GM04504 (cell line): ENCODE measurements at places on chromosomes 4 and X.
A peak's percentile ranks its signal among the peaks of the same experiment; 100 is the strongest.

GRCh38 chr4:164606478-164606877 is 147.5 kb upstream of the SMIM31 start:
- DNase-seq = no peak

DNA sequence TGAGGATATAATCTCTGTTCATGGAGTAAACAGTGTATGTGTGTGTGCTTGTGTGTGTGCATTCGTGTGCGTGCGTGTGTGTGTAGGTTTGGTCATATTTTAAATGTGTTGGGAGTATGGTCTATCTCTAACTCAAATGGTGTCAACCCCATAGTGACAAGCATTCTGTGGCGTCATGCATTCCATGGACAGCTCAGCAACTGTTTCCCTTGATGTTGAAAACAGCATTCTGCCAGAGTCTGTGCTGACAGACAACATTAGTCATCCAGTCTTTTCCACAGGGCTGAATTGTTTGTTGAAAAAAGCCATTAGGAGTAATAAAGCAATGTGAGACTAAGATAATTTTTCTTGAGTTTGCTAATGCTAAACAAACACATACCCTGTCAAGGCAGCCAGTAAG is 706.6 kb downstream of the PCDH19 start:
- no peak for DNase-seq

DNA sequence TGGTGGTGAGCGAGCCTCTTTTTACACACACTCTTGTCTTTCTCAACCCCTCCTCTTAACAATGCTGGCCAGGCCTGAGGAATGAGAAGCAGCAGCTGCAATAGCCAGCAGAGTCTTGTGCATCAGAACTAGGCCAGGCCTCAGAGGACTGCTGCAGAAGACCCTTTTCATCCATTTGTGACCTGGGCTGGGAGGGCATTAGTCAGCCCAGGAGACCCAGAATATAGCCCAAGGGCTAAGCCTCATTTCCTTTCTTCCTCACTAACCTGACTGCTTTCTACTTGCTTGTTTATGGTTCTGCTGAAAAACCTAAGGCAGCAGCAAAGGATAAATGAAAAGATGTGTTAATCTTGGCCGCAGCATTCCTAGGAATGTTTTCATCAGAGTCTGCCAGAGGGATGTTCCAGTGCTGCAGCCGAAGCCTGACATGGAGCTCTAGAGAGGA is 254.7 kb upstream of the AR start:
- DNase-seq = no peak

DNA sequence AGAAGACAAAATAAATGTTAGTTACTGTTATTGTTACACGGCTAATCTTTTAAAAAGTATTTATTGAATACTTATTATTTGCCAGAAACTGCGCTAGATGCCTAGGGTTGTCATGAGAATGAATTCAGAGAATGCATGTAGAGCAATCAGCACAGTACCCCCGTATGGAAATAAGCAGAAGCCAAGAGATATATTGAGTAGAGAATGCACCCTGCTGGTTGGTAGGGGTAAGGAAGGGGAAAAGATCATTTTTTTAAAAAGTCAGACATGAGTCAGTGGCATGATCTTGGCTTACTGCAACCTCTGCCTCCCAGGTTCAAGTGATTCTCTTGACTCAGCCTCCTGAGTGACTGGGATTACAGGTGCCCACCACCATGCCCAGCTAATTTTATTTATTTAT is 13.1 kb upstream of the DRP2 start:
- DNase-seq = peak; percentile 17

DNA sequence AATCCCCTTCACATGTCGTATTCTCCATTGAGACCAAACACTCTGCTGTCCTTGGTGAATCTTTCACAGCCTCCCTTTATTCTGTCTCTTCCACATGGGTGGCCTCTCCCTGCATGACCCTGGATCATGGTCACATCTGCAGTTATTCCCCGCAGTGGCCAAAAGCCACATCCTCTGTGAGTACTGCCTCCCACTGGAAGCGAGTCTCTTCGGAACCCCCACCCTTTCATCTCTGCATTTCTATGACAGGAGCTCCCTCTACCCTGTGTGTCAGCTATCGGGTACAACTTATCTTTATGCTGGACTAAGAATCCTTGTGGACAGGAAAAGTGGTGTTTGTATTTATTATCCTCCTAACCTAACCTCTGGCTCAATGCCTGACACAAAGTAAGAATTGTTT is 48.6 kb upstream of the SHISA3 start:
- DNase-seq = no peak

DNA sequence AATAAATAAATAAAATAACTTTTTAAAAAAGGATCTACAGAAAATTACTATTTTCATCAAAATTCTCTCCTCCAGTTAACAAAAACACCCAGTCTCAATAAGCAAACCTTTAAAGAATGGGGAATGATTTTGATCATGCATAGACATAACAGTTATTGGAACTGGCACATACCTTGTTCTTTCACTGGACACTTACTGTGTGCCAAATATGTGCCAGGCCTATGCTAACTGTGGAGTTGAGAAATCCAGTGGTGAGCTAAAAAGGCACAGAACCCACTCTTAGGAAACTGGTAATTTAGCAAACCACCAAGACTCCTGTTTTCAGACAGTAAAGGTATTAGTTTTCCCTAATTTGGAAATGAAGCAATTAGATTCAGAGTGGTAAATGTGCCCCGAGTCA is 39.1 kb downstream of the CLOCK start:
- no peak for DNase-seq

GRCh38 chr4:89724716-89725115 is 112.2 kb downstream of the SNCA start:
- DNase-seq = peak; percentile 16

DNA sequence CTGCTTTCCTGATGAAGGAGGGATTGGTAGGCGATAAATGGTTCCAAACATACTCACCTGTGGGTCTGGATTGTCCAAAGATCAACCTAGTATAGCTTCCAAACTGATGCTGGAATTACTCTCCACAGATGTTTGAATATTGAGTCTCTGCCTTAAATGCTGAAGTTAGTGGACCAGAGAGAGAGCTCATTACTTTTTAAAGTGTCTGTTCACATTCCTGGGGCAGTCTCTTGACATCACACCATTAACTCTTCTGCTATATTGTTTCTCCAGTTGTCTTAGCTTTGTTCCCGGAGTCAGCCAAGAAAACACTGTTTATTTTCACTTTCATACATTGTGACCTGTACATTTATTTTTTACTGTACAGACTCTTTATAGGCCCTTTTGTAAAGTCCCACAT is 35.4 kb downstream of the ARHGEF38 start:
- no peak for DNase-seq

GRCh38 chr4:113675731-113676697 is 85.5 kb downstream of the CAMK2D start:
- no peak for DNase-seq

DNA sequence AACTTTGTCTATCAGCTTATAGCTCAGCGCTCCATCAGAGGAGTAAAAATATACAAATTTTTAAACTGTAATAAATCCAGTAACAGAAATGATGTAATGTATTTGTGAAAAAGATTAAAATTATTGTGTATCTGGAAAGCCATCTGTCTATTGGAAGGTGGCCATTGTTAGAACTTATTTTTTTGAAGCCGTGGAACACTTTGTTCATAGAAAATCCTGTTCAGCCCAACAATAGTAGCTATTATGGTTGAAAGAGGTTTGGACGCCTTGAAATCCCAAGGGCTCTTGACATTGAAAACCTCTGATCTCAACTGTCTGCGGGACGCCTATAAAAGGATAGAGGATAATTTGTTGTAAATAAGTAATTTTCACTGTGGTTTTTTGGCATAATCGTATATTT is 98.3 kb downstream of the RAPGEF2 start:
- no peak for DNase-seq

GRCh38 chrX:9862525-9862924 is 76.3 kb downstream of the SHROOM2 start:
- DNase-seq = no peak

GRCh38 chr4:148540622-148541326 is 98.6 kb upstream of the NR3C2 start:
- DNase-seq = no peak

- no peak for DNase-seq
Measured at GRCh38 chr4:131251321-131251720, 1897.8 kb upstream of the PCDH10 start.

DNA sequence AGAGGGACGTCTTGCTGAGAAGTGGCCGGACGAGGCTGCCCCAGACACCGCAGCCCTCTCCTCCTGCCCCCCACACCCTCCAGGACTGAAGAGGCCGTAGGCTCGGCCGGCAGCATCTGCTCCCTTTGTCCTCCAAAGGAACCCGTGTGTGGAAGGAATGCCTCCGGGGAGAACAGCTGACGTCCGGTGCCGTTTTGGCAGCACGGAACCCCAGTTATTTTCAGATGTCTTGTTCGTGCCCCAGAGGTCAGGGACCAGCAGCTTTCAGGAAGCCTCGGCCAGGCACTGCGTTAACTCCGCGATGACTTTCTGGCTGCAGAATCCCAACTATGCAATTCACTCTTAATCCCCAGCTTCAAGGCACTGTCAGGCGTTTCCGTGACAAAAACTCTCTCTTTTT is 10.9 kb upstream of the PPP2R3B start:
- DNase-seq = peak; percentile 70

- DNase-seq = no peak
Measured at GRCh38 chr4:7330031-7330596, 104.6 kb downstream of the PSAPL1 start.

DNA sequence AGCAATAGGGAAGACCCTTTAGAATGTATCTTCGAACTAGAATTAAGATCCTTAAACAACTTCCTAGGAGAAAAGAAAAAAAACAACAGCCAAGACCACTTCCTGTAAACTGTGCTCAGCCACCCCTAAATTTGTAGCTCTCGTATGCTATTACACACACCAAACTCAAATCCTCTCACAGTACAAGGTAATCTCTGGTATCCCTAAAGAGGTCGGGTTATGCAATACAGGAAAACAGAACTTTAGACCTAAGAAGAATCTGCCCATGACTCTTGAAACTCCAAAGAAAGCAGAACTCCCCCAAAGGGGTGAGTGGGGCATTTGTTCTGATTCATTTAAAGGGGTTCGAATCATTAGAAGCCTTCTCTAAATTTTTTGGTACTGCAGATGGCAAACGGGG is 170.9 kb upstream of the CASK start:
- no peak for DNase-seq

DNA sequence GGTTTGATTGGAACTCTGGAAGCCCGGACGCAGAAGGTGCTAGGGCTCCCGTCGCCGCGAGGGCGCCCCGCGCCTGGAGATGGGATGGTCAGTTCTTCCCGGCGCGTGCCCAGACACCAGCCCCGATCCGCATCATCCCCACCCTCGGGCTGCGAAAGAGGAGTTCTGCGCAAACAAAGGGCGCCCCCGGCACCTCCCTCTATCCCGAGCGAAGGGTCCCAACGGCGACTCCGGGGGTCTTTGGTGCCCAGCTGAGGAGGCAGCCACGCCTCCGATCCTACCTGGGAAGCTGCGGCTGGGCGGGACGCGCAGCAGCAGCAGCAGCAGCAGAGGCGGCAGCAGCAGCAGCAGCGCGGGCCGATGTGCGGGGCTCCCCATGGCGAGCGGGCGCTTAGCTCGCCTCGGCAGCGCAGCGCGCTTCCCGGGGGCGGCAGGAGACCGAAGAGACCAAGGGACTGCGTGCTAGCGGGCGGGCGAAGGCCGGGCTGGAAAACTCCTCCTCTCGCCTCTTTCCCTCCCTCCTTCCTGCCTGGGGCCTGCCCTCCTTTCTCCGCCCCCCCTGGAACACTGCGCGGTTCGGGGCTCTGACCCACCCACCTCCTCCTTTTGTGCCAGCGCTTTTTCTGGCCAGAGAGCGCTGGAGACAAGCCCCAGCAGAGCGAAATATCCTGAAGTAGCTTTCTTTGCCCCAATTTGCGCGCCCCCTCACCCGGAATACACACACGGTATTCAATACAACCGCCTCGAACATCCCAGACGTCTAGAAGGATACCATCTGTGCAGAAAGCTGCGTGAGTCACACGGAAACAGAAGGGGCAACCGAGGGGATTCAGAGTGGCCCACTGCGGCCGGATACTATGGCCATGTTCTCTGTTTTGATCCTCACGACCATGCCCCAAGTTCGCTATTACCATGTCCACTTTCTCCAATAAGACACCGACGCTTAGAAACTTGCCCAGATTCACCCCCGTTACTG is at the start of gene SRPX:
SRPX (minus strand) TSS at position 457 of the 976 bp plus-strand sequence; CDS start at position 378, 79 bp downstream.
- DNase-seq = no peak

GRCh38 chr4:67608027-67608426 is 49.5 kb downstream of the STAP1 start:
- no peak for DNase-seq
